ENCODE measurements at places on chromosomes 7 and 10.

DNA sequence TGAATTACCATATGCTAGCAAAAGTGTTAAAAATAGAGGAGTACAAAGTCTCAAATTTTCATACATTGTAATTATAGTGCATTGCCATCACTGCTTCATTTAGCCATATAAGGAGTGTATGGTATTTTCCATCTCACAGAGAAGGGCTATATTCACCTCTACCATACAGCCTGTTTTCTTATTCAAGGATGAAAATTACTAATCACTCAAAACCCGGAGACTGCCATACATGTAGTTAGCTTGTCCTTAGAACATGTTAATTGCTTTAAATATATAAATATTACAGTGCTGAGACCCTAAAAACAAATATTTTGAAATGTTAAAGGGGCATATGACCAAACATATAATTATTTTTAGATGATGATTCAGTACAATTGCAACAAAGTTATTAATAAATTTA lies 49.4 kb downstream of the CPEB3 start:
- no peak for DNase-seq

DNA sequence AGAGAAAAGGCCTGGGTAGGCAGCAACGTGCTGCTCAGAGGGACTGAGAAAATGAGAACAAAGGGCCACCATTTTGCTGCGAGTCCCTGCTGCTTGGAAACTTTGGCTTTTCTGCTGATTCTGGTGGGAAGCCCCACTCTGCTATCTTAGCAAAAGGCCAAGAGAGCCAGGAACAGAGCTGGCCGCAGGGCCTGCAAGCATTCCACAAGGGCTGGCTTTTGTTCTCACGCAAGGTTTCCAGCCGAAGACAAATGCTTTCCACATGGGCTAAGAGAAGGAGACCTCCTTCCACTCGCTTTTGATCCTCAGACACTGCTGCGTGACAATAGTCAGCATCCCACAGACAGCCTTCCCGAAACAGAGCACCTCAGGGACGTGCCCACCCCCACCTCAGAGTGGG lies 163.1 kb downstream of the ARHGAP12 start:
- no peak for DNase-seq

DNA sequence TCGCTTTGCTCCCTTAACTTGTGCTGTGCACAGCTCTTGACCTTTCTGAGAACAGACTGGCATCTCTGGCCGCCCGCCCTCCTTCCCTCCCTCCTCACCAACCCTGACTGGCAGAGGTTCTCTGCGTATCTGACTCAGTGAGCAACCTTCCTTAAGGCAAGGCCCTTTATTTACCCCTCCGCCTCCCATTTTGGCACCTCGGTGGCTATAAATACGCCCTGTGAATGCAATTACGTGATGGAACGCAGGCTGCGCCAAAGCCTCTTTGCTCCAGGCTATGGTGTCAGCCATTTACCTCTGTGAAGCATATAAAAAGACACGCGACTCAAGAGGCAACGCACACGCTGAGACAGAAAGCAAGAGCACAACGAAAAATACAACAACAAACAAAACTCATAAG lies 764.3 kb downstream of the SUGCT start:
- DNase-seq: no peak

DNA sequence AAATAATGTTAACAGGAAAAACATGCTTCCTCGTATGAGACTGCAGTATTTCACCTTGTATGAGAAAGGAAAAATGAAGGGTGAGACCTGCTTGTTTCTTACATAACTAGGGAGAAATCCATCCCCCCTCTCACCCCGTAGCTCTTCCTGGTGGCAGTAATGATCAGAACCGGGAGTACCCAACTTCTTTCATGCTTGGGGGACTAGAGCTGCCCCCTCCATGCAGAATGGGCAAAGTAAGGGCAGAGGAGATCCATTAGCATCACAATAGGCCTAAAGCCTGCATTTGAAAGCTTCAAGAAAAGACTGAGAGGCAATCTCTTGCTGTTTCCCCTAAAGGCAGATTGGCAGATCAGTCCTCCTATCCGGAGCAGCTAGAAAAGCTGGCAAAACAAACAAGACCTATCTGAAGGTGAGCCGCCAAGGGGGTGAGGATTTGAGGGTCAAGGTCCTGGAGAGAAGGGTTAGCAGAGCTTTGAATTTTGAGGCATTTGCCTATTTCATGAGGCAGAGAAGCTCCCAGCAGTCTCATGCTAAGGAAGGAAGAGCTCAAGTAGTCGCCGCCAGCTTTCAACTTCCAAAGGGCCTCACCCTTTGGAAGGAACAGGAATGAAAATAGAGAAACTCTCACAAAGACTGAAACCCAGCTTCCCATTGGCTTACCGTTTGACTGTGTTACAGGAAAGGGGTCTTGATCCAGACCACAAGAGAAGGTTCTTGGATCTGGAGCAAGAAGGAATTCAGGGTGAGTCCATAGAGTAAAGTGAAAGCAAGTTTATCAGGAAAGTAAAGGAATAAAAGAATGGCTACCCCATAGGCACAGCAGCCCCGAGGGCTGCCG lies 36.2 kb downstream of the BAG3 start:
- DNase-seq: no peak

DNA sequence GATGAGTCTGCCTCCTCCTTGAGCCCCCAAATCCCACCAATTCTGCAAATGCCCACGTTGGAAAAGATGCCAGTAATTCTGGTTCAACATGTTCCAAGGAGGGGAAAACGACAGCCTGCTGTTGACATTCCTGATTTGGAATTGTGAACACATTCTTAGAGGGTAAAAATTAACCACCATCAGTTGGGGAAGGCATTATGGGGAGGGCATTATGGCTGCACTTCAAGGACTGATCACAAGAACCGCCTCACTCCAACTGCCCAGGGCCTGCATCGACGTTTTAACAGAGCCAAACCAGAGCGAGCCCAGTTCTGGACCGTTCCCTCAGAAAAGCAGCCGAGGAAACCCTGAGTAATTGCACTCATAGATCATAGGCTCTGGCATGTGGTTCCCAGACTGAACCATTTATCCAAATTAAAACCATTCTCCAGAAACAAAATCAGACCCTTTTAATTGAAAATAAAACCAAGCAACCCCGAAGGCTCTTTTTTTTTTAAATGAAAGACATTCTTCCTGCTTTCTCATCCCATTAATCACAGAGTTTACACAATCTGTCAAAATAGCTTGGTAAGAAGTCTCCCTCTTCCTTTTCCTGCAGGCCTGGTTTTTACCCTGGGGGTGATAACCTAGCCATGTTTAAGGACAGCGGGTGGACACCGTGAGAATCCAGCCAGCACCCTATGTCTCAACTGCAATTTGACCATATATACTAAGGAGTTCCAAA lies 8.0 kb downstream of the TNS3 start:
- DNase-seq: no peak

- no peak for DNase-seq
Measured at GRCh38 chr7:131970602-131971001, 414.2 kb upstream of the PODXL start.

GRCh38 chr10:329361-330099 lies 194.3 kb downstream of the ZMYND11 start:
- peak; percentile 19 for DNase-seq

DNA sequence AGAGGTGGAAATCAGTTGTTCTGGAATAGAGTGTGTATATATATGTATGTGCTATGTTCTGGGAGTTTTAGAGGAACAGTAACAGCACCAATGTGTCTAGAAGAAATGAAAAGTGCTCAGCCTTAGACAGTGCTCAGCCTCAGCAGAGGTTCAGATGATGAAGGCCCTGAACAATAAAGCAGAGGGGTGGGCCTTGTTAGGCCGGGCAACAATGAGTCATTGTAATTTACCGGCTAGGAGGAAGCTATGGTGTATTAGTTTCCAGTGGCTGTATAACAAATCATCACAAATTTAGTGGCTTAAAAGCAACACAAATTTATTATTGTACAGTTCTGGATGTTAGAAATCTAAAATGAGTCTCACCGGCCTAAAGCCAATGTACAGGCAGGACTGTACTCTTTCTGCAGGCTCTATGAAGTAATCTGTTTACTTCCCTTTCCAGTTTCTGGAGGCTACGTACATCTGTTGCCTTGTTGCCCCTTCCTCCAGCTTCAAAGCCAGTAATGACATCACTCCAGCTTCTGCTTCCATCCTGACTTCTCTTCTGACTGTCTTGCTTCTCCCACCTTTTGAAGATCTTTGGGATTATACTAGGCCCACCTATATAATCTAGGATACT lies 84.6 kb downstream of the CH25H start:
- no peak for DNase-seq

DNA sequence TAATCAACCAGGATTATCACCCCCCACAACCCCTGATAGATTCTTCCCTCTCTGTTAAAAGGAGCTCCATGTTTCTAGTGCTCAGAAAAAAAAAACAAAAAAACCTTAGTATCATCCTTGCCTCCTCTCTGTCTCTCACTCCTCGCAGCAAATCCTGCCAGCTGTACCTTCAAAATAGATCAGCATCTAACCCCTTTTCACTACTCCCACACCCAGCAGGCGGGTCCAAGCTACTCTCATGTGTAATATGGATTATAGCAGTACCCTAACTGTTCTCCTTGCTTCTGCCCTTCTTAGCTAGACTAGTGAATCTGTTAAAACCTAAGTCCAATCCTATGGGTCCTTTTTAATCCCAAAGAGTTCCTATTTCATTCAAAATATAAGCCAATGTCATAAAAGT lies 667.4 kb downstream of the MAGI2 start:
- DNase-seq: no peak

GRCh38 chr7:17027143-17027788 lies 145.5 kb upstream of the AGR3 start:
- no peak for DNase-seq

DNA sequence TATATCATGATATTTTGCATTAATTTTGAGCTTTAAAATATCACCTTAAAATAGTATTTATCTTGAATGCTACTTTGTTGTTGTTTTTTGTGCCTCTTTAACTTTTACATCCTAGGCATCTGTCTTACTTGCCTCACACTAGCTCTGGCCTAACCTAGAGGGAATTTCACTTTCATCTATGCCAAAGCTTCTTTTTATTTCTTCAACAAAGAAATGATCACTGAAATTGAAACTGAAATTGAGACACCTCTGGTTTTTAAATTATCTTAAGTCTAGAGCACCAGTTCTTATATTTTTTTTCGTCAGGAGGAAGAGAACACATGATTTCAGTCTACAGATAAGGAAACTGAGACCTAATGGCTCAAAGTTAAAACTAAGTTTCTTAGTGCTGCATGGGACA lies 3.5 kb upstream of the SCIN start:
- DNase-seq: no peak

DNA sequence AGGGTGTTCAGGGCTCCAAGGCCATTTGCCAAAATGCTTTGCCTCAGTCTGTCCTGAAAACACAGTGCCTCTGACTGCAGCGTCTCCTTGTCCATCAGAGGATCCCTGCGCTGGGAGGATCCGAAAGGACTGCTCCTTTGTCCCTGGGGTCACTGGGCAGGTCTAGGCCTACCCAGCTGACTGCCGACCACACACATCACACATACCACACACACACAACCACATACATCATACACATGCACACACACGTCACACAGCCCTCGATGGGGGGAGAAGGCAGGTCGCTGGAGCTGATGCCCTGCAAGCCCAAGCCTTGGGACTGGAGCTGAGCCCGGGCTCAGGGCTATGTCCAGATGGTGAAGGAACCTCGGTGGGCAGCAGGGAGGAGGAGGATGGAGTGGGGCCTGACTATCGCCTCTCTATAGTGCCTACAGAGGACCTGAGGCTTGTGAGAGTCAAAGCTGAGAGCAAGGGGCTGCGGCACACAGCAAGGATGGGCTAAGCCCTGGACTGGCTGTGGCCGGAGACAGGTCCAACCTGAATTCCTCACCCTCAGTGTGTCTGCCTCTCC lies 29.1 kb downstream of the GPRIN2 start:
- DNase-seq: no peak

- no peak for DNase-seq
Measured at GRCh38 chr10:69497231-69497561, 45.9 kb downstream of the TSPAN15 start.

- DNase-seq: no peak
Measured at GRCh38 chr7:21352540-21353387, 75.1 kb upstream of the SP4 start.

- no peak for DNase-seq
Measured at GRCh38 chr7:87231711-87232110, 12.2 kb upstream of the TMEM243 start.

GRCh38 chr10:87875929-87876571 lies 12.6 kb downstream of the PTEN start:
- no peak for DNase-seq

- no peak for DNase-seq
Measured at GRCh38 chr10:102669206-102670064, 25.2 kb downstream of the TRIM8 start.

DNA sequence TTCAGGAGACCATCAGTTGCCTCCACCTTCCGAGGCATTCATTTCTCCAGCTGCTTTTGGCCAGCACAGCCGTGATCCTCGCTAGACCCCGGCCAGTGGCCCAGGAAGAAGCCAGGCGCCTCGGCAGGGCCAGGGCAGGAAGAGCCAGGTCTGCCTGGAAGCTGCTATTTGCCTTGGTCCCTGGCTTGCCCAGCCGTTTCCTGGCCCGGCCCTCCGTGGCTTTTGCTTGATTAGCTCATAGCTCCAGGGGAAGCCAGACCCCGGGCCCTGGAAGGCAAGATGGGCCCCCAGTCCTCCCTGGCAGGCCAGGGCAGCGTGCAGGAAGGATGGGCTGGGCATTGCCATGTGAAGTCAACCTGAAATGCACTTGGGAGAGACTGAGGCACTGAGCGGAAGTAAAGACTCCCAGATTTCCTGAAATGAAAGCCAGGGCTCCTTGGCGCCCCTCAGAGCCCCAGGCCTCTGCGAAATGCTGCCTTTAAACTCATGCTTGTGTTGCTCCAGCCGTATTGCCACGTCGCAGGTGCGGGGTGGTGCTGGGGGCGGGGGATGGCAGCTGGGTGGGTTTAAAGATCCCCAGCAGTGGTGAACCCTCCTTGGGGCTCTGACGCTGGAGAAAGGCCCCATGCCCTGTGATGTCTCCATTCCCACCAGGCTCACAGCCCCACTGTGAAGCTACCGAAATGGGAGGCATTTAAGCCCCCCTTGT lies 160.6 kb downstream of the GRK5 start:
- no peak for DNase-seq

DNA sequence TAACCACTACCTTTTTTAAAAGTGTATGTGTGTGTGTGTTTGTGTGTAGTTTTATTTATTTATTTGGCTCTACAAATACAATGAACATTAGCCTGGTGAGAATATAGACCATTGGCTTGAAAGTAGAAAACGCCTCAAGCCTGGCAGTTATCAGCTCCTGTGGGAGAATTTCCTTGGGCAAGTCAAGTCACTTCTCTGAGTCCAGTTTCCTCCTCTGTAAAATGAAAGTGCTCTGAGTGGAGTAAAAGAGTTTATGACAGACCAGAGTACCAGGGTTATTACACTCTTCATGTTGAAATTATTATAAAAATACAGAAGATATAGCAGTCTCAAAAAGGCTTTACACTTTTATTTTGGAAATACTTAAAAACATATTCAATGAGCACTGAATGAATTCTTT lies 10.1 kb upstream of the RHOBTB1 start:
- DNase-seq: no peak

GRCh38 chr10:100033766-100034418 lies 24.1 kb upstream of the DNMBP start:
- DNase-seq: no peak

- no peak for DNase-seq
Measured at GRCh38 chr7:842431-843031, 10.3 kb downstream of the SUN1 start.

GRCh38 chr7:50216626-50217025 lies 87.9 kb upstream of the IKZF1 start:
- DNase-seq: no peak

Data from stimulated activated CD8-positive, alpha-beta memory T cell treated with anti-CD3 and anti-CD28 coated beads, Interleukin-2, amount 100 ng/mL, for 48 hours (primary cell).